ENCODE measurements at places on chromosomes 3 and 15. TPM values are rescaled to one million over a fixed set of nuclear protein-coding genes. Genes with fewer than 3 reads are reported as not detected.

Gene GREM1
- 848 TPM for total RNA-seq

Gene NEK10
- 6.6 TPM for total RNA-seq

Gene TPRG1
- not detected for total RNA-seq

Gene CPA3
- not detected for total RNA-seq

Gene PEX5L
- total RNA-seq = under 0.01 TPM

Gene RHOV
- not detected for total RNA-seq

Gene FOXL2NB
- not detected for total RNA-seq
